Substantia nigra (tissue), 51 donors: ENCODE measurements at places on chromosomes 2 and 18.

DNA sequence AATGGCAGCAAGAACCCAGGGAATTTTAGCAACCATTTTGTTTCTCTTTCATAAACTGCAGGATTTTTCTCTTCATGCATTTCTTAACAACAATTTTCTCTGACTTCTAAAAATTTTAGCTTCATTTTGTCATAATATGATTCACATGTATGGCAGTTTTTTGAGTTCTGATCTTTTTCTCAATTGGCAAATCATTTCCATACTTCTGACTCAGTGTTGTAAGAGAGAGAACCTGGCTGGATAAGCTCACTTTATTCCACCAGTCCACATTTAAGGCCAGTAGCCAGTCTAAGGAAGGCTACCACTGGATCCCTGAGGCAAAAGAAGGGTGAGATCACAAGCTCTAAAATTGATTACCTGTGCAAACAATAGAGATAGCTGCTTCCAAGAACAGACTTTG is 42.8 kb upstream of the COL3A1 start:
- DNase-seq = no peak

GRCh38 chr2:12201369-12201768 is 454.9 kb downstream of the LPIN1 start:
- no peak for DNase-seq

DNA sequence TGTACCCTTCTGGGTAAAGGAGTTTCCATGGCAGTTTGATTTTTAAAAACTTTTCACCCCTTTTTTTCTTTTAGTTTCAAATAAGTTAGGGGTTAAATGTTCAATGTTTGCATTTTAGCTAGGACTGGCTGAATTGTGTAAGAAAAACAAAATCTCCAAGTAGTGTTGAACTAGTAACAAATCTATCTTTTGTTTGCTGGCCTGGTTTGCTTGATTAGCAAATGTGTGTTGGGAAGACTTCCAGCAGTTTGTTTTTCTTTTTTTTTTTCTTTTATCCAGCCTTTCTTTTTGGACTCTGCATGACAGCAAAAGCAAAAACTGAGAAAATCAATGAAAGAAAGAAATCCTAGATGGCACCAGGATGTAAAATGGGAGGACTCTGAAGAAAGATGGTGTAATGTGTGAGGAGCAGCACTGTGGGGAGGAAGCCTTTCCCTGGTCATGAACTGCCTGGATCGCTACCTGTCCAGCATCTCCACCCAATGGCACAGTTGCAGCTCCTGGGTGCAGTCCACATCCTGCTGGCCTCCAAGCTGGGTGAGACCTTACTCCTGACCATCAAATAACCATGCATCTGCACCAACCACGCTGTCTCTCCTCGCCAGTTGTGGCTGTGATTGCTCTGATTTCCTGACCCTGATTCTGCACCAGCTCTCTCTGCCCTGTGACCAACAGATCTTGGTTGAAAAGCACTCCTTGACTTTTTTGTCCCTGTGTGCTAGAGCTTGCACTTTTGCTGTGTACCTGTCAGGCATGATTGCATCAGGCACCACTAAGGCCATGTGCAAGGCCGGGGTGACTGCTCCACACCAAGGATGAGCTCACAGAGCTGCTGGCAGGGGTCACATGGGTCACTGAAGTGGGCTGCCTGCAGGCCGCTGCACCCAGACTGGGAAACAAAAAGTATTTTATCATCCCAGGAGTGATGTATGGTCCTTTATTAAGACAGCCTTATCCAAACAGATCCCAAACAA is 71.2 kb upstream of the ZNF236 start:
- no peak for DNase-seq

GRCh38 chr2:217157581-217157980 is 297.7 kb upstream of the TNP1 start:
- DNase-seq = no peak

GRCh38 chr2:37000318-37000717 is 34.0 kb upstream of the STRN start:
- no peak for DNase-seq

DNA sequence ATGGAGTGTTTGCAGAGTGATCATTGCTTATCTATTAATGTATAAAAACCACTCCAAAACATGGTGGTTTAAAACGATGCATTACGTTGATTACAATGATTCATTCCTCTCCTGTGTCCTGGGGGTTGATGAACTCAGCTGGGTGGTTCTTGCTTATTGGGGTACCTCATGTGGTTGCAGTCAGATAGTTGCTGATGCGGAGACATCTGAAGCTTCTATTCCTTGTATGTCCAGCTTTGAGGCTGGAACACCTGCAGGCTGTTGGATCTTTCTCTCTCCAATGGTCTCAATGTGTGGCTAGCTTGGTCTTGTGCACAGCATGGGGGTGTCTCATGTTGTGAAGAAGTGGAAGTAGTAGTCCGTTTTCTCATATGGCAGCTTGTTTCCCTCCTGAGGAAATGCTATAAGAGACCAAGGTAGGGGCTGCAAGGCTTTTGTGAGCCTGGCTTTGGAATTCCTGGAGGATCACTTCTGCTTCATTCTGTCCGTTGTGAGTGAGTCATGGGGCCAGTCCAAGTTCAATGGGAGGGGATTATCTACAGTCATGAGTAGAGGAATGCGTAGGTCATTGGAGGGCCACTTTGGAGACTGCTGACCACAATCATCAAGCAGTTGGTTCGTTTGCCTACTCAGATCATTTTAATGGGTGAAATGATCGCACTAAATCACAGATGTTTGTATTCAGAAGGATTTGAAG is 601.0 kb downstream of the SLC4A3 start:
- DNase-seq = no peak

DNA sequence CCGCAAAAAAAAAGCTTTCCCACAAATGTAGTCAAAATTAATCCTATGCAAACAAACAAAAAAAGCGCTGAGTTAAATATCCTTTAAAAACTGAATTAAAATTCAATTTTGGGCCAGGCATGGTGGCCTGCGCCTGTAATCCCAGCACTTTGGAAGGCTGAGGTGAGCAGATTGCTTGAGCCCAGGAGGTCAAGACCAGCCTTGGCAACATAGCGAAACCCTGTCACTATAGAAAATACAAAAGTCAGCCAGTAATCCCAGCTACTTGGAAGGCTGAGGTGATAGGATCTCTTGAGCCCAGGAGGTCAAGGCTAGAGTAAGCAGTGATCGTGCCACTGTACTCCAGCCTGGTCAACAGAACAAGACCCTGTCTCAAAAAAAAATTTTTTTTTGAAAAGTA is 8.8 kb upstream of the MARCHF7 start:
- DNase-seq = no peak
